Epithelial cell of alveolus of lung (primary cell): ENCODE measurements at places on chromosomes 6 and 20. TPM values are rescaled to one million over a fixed set of nuclear protein-coding genes. Genes with fewer than 3 reads are reported as not detected.

UBD gene
- total RNA-seq, result 0.13 TPM in 1 of 2 replicates, not detected in the other

RAET1L gene
- total RNA-seq, result not detected in 2 replicates

PRICKLE4 gene
- 0.65 and 1.6 TPM in 2 replicates for total RNA-seq

FAM209B gene
- total RNA-seq, result not detected in 2 replicates
